DND-41 (cell line): ENCODE measurements at places on chromosomes 7 and 10.

GRCh38 chr7:131424219-131424822, 96.6 kb downstream of the MKLN1 start:
- no peak for DNase-seq

DNA sequence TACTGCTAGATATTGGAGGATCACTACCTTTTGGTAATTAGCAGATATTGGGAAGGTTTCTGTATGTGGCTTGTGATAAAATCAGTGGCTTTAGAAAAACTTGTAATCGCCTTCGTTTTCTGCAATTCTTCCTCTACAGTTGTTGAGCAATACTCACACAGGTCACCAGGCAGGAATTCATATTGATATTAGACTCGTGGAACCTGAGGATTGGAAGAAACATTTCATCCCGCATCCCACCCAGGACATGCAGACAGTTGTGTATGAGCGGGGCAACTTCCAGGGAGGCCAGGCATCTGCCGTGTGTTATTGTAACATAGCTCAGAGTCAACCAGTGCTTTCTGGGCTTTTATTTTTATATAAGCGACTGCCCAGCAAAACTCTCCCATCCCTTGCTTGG, 821.3 kb downstream of the LRMDA start:
- no peak for DNase-seq

GRCh38 chr10:49409755-49410154, 13.9 kb upstream of the DRGX start:
- DNase-seq = no peak

DNA sequence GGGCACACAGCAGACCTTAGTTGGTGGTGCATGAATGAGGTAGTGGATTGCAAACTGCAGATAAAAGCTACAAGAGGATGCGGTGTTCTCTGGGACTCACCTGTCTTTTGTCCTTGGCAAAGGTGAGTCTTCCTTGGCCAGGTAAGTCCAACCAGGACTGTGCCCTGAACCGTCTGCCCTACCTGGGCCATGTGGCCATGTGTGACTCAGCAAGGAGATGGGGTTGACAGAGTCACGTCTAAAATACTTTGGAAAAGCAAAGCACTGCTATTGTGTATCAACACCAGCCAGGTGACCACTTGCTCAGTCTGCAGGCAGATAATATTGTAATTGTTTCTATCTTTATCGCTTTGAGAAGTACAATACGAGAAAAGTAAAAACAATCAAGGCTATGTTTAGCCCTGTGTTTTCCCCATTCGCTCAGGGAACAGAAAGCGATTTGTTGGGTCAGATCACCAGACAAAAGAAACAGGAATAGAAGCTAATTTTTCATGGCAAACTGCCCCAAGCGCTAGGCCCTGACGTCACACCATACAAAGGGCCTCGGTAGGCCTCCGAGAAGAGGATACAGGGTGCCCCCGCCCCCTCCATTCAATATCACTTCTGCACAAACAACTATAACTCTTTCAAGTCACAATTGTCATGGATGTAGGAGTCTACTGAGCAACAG, 57.3 kb downstream of the FAM53B start:
- no peak for DNase-seq

DNA sequence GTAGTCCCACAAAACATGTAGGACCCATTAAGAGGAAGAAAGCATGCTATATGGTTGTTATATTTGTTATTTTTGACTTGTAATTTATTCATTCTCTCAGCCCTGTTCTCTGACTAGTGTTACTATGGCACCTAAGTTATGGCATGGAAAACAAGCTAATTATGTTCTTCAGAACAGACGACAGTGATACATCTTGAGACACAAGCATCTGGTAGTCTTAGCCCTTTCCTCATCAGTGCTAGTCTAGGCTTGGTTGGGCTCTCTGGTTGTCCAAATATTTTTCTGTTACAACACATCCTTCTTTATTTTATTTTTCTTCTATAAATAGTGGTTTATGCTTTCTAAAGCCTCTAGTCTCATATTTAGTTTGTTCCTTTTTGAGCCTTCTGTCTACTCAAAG, 308.3 kb upstream of the KAT6B start:
- no peak for DNase-seq

GRCh38 chr7:75631711-75632110, 107.0 kb downstream of the HIP1 start:
- DNase-seq = no peak

- DNase-seq = no peak
Observed at GRCh38 chr7:23600236-23600635, 3.1 kb downstream of the CCDC126 start.

DNA sequence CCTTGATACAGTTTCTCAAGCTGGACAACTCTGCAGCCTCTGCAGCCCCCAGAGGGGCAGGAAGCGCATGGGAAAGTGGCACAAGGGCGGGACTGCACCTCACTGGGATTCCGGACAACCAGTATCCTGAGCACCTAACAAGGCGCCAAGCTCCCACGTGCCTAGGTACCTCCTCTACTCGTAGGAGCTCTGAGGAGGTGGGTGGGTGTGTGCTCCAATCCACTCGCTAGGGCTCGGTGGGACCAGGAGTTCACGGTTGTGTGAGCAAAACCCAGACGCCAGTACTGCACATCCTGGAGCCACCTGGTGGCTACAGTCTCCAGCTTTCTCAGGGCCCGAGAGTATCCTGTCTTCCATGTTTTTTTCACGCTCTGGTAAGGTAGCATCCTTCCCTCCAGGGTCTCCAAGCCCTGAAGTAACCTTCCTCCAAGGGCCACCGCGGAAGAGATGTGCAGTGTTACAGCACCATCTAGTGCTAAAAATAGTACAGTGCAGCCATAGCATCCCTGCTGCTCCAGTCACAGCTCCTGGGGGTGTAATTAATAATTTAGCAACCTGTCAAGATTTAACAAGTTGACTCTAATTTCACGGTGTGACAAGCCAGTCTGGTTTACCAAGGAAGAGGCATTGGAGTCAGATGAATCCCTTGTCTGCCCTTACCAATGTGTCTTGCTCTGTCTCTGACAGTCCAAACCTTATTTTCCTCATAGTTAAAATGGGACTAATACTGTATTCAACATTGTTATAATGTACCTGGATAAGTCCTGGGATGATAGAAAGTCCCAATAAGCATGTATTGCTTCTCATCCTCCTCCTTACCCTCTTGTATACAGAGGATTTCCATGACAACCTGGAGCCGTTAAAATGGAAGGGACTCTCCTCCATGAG, 70.4 kb downstream of the HERPUD2 start:
- DNase-seq = peak; percentile 44
